ENCODE measurements at places on chromosomes 4 and X.

GRCh38 chrX:20317873-20318272, 51.2 kb upstream of the RPS6KA3 start:
- no peak overlapping the region for H3K27ac ChIP-seq
- no peak for DNase-seq
- H3K36me3 ChIP-seq = no peaks in the 10 kb centered on the region

DNA sequence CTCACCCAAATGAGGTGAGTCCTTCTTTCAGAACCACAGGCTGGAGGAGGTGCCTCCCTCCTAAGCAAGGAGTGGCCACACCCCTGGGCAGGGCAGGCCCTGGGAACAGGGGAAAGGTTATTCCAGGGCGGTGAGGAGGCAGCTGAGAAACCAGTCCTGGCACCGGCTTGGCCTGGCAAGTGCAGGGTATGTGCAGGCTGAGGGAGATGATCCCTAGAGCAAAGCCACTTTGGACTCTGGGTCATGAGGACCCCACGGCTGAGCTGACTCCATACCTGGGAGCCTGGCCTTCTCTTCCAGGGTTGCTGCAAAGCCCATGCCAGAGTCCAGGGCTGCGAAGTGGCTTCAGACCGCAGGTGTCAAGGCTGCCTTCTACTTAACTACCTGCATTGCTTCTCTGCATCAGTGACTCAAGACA, 49.5 kb upstream of the HELT start:
- H3K27ac ChIP-seq = peak overlapping the region; percentile 37
- no peaks in the 10 kb centered on the region for H3K27me3 ChIP-seq
- H3K36me3 ChIP-seq = no peaks in the 10 kb centered on the region
- peak; percentile 89 for DNase-seq
- H3K4me1 ChIP-seq = peaks cover 6% of the 10 kb centered on the region

DNA sequence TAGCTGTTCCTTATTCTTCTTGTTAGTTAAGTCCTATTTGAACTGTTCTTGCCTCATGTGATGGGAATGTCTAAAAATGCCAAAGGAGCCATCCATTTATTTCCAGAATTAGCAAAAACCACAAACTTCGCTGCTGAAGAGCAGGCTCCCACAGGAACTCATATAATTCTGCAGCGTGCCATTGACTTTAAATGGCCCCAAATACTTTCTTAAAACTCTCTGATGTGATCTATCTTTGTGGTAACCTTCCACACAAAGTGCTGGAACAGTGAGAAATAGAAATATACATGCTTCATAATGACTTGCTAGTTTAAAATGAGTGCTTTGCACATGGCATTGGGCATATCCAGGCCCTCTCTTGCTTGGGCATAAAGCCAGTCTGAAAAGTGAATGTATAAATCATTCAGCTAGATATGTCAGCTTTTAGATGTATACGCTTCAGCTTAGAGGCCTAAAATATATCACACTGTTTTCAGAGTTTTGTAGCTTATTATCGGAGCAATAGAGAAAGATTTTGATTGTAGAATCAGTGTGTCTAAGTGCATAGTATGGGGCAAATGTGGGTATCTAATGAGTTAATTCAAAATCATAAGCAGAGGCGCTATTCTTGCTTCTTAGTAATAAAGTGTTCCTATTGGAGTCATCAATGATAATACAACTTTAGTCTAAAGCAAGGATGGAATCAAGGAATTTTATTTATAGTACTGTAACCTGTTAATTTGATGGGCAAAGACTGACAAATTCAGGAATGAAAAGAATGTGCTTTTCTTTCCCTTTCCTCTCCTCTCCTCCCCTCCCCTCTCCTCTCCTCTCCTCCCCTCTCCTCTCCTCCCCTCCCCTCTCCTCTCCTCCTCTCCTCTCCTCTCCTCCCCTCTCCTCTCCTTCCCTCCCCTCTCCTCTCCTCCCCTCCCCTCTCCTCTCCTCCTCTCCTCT, 392.2 kb upstream of the ZFP42 start:
- H3K27me3 ChIP-seq = no peaks in the 10 kb centered on the region
- H3K27ac ChIP-seq = no peak overlapping the region
- DNase-seq = no peak
- H3K4me1 ChIP-seq = no peaks in the 10 kb centered on the region
- H3K4me3 ChIP-seq = no peak overlapping the region

DNA sequence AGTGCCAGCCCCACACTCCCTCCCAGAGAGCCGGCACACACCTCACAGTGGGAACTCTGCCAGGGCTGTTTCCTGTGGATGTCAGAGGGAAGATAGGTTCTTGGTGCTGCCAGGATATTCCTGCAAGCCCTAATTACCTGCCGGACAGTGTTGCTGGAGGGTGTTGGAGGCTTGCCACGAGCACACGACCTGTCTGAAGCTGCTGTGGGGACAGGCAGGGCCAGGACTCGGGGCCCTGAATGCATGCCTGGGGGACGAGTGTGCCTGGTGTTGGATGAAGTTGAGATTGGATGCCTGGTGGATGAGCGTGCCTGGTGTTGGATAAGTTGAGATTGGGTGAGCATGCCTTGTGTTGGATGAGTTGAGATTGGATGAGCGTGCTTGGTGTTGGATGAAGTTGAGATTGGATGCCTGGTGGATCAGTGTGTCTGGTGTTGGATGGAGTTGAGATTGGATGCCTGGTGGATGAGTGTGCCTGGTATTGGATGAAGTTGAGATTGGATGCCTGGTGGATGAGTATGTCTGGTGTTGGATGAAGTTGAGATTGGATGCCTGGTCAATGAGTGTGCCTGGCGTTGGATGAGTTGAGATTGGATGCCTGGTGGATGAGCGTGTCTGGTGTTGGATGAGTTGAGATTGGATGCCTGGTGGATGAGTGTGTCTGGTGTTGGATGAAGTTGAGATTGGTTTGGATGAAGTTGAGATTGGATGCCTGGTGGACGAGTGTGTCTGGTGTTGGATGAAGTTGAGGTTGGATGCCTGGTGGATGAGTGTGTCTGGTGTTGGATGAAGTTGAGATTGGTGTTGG, 23.2 kb upstream of the UVSSA start:
- H3K27ac ChIP-seq = no peak overlapping the region
- H3K4me3 ChIP-seq = no peak overlapping the region
- no peaks in the 10 kb centered on the region for H3K36me3 ChIP-seq
- no peak for DNase-seq
- no peaks in the 10 kb centered on the region for H3K27me3 ChIP-seq
- H3K4me1 ChIP-seq = no peaks in the 10 kb centered on the region

GRCh38 chr4:179130122-179130714, 1688.0 kb upstream of the AGA start:
- no peak overlapping the region for H3K27ac ChIP-seq
- H3K4me1 ChIP-seq = no peaks in the 10 kb centered on the region
- H3K36me3 ChIP-seq = no peaks in the 10 kb centered on the region

All from transverse colon (tissue), 4 donors.